ENCODE measurements at places on chromosomes 1 and 21.
A peak's percentile ranks its signal among the peaks of the same experiment; 100 is the strongest.

DNA sequence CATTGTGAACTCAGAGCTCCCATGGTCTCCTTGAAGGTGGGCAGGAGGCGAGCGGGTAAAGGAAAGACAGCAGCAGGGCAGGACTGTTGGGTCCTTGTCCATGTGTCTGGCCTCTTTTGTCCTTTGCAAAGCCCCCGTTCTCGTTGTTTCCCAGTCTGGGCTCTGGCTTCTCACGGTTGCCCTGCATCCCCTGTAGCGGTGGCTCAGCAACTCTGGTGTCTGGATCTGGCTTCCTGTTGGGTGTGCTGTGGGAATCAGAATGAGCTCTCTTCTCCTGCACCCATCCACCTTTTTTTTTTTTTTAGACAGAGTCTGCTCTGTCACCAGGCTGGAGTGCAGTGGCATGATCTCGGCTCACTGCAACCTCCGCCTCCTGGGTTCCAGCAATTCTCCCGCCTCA lies 11.1 kb downstream of the H6PD start:
- no peak for DNase-seq

DNA sequence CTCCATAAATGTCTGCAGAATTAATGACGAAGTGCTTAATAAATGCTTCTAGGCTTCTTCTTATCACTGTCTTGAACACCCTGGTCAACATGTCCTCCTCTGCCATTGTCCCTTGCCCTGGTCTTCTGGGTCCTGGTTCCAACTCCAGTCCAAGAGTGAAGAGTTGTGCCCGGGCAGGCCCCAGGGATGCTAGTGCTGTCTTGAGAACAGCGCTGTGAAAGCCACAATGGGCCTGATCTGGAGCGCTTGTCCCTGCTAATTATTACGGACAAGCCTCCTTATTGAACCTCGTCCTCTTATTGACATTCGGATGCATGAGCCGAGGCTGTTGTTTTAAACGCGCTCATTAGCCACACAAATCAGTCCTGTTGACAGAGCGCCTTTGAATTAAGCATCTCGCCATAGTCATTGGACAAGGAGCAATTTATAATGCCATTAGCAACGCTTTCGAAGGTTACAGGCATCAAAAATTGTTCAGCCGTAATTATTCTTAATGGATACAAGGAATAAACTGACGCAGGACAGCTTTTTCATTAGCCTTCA lies 211.6 kb upstream of the POU3F1 start:
- no peak for DNase-seq

DNA sequence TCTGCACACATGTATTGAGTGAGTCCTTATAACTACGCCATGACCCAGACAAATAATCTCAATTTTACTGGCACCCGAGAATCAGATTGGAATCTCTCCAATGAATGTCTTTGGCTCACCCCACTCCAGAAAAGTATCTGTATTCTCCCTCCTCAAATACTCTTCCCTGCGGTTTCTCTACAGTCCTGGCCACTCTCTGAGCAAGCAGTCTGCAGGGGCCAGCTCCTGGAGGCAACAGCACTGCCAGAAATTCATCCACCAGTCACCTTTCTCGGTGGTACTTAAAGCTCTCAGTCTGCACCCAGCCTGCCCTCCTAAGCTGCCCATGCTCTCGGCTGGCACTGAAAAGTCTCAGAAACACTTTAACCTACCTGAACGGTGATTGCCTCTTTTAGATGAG lies 16.1 kb upstream of the LYST start:
- no peak for DNase-seq

- DNase-seq: peak; percentile 62
Observed at GRCh38 chr1:10932088-10932487, 80.4 kb upstream of the TARDBP start.

- no peak for DNase-seq
Observed at GRCh38 chr1:159845751-159846629, 16.5 kb downstream of the VSIG8 start.

DNA sequence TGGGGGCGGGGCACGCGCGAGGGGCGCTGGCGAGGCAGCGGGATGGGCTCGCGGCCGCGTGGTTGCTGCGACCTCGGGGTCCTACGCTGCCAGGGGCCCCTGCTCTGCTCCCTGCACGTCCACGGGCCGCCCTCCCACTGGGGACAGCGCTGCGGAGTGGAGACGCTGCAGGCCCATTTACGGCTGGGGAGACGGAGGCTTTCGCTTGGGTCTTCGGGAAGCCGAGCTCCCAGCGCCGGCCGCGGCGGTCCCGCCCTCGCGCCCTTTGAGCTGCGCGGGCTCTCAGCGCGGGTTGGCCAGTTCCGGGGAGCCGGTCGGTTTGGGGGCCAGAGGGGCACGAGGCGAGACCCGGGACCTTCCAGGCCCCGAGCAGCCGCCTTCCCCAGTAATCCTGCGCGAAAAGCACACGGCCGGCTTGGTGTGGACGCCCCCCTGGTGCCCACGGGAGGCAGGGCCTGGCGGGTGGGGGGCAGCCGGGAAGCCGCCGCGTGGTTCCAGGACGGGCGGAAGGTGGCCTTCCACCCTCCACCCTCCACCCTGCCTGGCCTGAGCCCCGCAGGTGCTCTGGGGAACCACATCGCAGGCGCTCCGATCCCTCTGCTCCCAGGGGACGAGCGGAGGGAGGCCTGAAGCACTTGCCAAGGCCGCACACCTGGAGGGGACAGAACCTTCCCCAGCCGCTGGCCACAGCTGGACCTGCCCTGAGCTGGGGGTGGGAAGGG lies 570 bp upstream of the PEX10 start:
- peak; percentile 25 for DNase-seq

- no peak for DNase-seq
Observed at GRCh38 chr1:46041974-46042373, 90.5 kb downstream of the PIK3R3 start.

GRCh38 chr1:203628201-203629015 lies 1.8 kb downstream of the ATP2B4 start:
- peak; percentile 79 for DNase-seq

GRCh38 chr1:197472141-197472540 lies 204.1 kb downstream of the CRB1 start:
- DNase-seq: no peak

DNA sequence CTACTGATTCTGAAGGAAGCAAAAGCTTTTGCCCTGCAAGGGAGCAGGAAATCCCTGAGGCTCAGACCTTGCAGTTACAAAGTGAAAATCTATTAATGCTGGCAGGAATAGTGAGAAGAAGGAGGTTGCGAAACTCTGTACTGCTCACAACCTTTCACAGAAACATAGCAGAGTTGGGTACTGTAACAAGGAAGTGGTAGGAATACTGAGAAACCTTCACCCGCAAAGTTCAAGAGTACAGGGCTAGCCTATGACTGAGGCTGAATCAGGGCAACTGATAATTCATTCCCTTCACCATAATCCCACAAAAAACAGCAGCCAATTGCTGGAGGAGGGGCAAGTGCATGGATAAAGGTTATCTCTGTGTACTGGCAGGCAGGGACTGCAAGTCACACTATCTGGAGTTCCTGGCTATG lies 23.9 kb upstream of the KCTD3 start:
- DNase-seq: peak; percentile 80

GRCh38 chr1:61081144-61081685 lies 1.1 kb upstream of the NFIA start:
- peak; percentile 4 for DNase-seq

GRCh38 chr1:245179706-245180105 lies 24.9 kb downstream of the KIF26B start:
- peak; percentile 25 for DNase-seq

GRCh38 chr1:6459850-6460265 lies 6.1 kb downstream of the TNFRSF25 start:
- no peak for DNase-seq

DNA sequence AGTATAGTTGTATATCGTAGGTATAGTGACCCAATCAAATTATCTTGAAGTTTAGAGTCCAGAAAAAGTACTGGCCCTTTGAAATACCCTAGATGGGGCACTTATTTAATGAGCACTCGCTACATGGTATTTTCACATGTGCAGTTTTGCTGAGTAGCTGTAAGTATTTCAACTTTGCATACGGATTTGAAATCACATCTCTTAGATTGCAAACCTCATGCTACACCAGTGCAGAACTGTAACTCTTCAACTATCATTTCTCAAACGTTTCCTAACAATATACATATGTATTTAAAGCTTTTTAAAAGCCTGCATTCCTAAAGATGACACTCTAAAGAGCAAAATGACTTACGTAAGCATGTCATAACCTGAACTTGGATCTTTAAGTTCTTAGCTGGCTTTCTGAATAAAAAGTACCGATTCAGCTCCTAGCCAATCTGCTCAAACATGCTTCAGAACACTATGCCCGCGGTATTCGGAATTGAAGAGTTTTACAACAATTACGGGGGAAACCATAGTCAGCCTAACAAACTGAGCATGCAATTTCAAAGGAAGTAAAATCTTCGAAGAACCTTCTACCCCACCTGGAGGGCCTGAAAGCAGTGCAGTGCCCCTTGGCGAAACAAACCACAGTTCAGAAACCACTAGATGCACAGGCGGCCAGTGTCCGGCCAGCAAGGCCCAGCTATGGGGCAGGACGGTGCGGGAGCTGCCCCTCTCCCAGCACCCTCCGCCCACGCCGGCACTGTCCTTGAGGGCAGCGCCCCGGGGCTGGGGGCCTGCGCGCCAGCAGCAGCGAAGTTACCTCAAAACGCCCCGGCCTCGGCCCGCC lies 863 bp downstream of the FH start:
- peak; percentile 43 for DNase-seq

- no peak for DNase-seq
Observed at GRCh38 chr1:163162381-163162914, 40.3 kb downstream of the RGS5 start.

- no peak for DNase-seq
Observed at GRCh38 chr21:21076051-21076450, 77.8 kb downstream of the NCAM2 start.

- no peak for DNase-seq
Observed at GRCh38 chr1:31623365-31623764, 5.9 kb downstream of the HCRTR1 start.

GRCh38 chr1:160837558-160838205 lies 25.0 kb downstream of the CD244 start:
- DNase-seq: peak; percentile 96

DNA sequence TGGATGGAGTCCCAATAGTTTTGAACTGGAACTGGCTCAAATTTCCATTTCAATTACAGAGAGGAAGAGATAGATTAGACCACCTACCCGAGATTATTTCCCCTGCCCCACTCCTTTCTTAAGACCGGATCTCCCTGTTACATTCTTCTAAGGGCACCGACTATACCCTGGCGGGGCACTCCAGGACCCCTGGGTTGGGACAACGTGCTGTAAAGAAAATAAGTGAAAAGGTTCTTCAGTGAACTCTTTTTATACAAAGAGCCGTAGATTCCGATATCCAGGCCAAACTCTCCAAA lies 6.7 kb downstream of the NR5A2 start:
- DNase-seq: no peak

- DNase-seq: no peak
Observed at GRCh38 chr1:172180501-172181285, 239.8 kb upstream of the C1orf105 start.

DNA sequence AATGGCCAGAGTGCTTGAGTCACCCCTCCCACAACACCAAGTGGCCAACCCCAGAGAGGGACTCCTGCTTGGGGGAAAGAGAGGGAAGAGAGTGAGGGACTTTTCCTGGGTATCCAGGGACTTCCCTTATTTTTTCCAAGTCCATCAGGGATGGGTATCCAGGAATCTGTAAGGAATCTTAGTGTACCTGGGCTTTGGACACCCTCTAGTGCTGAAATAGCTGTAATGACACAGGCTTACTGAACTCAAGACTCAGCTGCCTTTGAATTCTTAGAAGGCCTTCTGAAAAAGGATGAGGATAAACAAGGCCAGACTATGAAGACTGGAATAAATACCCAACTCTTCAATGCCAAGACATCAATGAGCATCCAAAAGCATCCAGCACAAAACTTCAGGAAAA lies 12.0 kb downstream of the TSHB start:
- no peak for DNase-seq

- DNase-seq: no peak
Observed at GRCh38 chr1:25467193-25467592, 36.5 kb downstream of the MACO1 start.

DNA sequence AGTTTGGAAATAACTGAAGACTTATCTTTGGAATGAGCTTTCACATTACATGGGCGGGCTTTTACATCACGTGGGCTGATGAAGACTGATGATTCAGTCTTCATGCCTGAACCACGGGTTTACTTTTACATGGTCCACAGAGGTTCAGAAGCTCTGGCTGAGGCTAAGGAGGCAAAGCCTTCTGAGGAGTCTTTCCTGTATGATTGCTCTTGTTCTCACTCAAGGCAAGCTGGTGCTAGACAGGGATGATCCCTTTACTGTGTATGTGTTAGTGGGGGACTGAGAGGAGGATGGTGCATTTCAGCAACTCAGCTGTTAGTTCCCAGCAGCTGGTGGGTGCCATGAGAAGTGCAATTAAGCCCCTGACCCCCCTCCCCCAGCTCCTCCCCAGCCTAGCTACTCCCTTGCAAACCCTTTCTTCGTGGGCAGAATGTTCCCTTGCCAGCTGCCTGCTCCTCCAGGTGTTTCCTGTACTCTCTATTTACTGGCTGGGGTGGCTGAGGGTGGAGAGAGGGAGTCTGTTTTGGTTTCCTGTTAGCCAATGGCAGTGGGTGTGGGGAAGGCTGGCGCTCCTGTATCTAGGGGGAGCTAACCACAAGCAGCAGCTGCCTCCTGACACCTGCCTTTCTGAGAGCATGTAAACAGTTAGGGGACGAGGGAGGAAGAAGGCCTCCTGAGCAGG lies 15.4 kb downstream of the BTG2 start:
- peak; percentile 98 for DNase-seq

DNA sequence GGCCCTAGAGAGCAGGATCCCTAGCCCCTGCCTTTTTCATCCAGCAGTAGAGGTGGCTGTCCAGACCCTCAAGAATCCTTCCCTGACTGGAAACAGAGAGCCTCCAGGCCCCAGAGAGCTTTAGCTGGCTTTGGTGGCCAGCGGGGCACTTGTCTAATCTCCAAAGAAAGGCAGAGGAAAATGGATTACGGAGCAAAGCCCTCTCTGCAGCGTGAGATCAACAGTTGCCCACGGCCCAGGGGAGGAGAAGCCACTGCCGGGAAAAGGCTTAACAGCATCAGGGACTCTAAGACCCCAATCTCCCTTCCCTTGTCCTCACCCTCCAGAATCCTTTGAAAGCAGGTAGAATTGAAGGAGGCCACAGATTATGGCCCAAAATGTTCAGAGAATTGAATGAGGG lies 35.8 kb upstream of the GRIK3 start:
- no peak for DNase-seq

- no peak for DNase-seq
Observed at GRCh38 chr1:47659146-47659545, 221.3 kb downstream of the FOXD2 start.

- DNase-seq: no peak
Observed at GRCh38 chr1:183995322-183996039, 42.0 kb downstream of the COLGALT2 start.

- DNase-seq: no peak
Observed at GRCh38 chr1:43338001-43338400, 383 bp downstream of the MPL start.

GRCh38 chr1:243733670-243734307 lies 116.3 kb downstream of the AKT3 start:
- no peak for DNase-seq

GRCh38 chr1:15224974-15225373 lies 22.0 kb upstream of the FHAD1 start:
- peak; percentile 35 for DNase-seq

- no peak for DNase-seq
Observed at GRCh38 chr21:34808569-34809204, 139.9 kb downstream of the CLIC6 start.

- no peak for DNase-seq
Observed at GRCh38 chr1:59484096-59484495, 187.2 kb downstream of the FGGY start.
